Activated CD4-positive, alpha-beta T cell treated with anti-CD3 and anti-CD28 coated beads, Interleukin-10, Interleukin-2, amounts not matched to agents 100 ng/mL and 50 ng/mL, durations not matched to agents 16 hours and 8 hours (primary cell): ENCODE measurements at places on chromosomes 12 and 14.

DNA sequence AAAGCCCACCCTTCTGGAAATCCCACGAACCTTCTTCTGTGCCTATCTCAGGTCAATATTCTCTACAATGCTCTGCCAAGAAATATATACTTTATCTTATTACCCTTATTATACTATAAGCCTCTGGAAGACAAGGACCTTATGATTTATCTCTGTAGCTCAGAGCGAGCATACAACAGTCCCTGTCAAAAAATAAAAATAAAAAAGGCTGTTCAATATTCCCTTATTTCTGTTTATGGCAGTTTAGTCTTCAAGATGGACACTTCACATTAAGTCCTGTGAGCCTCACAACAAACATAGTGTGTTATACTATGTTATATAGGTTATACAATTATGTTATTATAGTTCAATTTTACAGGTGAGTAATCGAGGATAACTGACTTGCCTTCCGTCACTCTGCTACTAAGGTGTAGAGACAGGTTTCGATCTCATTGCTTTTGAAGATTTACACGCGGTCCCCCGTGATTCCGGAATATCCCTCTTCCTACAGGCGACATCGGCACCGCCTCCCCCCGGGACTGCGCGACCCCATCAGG, 562 bp downstream of the EAPP start:
- peak; percentile 8 for DNase-seq

GRCh38 chr14:26180221-26180620, 417.6 kb downstream of the NOVA1 start:
- DNase-seq, result no peak

DNA sequence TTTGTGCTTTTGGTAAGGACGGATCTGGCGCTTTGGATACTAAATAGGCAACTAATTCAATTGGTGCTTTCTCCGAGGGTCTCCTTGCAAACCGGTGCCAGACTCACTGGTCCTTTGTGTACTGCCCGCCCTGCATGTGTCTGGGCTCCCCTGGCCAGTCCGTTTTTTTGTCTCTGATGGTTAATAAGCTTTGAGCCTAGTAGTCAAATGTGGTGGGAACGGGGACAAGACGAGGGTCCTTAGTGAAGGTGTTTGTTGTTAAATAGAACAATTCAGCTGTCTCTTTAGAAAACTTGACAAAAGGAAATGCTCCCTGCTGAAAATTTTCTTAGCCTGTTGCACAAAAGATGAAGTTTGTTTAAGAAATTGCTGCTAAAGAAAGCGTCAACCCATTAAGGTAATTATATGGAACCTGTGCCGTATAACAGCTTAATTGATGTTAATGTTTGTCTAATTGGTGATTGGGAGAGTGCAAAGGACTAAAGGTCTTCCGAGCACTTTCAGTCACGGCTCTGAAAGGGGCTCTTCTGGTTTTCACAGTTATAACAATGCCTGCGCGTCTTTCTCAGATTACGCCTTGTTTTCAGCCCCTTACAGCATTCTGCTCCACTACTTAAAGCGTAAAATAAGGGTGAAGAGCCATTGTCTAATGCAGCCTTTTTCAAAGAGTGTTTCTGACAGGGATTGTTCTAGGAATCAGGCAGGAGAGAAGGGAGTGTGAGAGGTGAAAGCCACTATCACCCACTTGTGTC, 537.4 kb downstream of the PRKD1 start:
- DNase-seq, result no peak

DNA sequence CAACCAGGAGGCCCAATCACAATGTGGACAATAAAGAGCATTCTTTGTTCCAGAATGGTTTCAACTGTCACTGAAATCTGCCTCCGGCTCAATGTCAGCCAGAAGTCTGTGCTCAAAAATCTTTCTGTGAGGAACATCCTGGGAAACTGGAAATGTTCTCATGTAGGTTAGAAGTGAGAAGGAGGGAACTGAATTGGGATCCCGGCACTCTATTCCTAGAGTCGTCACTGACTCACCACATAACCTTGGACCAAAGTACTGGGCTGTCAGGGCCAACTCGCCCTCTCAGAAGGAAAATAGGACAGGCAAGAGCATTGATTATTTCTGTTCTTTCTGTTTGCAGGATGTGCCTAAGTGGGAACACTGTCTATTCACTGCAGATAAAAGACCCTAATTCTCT, 57.6 kb downstream of the PRKAB1 start:
- no peak for DNase-seq

DNA sequence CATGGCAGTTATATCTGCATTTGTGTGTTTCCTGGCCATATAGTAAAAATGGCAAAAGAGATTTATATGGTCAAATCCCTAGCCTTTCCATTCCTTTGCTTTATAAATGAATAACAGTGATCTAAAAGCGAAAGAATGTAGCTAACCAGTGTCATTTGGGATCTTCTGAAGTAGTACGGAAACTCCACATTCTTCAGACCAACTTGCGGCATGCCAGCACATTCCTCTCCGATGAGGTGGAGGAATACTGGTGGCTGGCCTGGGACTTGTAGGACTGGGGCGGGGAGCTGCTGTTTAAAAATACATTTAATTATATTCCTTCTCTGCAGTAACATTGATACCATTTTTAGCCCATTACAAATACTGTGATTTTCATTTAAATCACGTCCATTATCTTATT, 85.3 kb downstream of the SAMD4A start:
- DNase-seq, result no peak

- no peak for DNase-seq
Measured at GRCh38 chr12:75578546-75578945, 67.1 kb upstream of the KRR1 start.

DNA sequence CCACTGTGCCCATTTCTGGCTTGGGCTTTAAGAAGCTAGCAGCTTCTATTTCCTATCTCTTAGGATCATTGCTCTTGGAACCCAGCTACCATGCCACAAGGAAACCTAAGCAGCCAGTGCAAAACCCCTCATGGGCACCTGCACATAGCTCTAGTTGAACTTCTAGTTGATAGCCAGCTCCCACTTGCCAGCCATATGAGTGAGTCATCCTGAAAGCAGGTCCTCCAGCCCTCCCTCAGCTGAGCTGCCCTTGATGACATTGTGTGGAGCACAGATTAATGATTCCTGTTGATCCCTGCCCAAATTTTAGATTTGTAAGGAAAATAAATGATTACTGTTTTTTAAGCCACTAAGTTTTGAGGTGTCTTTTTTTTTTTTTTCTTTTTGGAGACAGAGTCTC, 234.2 kb upstream of the FBXO33 start:
- no peak for DNase-seq

DNA sequence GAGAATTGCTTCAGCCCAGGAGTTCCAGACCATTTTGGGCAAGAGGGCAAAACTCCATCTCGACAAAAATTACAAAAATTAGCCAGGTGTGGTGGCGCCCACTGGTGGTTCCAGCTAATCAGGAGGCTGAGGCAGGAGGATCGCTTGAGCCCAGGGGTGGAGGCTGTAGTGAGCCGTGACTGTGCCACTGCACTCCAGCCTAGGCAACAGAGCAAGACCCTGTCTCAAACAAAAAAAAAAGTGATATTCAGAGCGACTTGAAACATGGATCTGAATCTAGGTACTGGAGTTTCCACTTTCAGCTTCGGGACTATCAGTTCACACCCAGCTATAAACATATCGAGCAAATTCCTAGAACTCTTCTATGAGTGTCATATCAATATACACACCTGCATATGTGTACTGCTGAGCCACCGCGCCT, 16.3 kb upstream of the RNF34 start:
- DNase-seq, result no peak

- peak; percentile 37 for DNase-seq
Measured at GRCh38 chr14:54329082-54329695, 67.6 kb upstream of the CDKN3 start.

GRCh38 chr14:95218472-95219193, 61.3 kb upstream of the DICER1 start:
- DNase-seq, result no peak
